CD8-positive, alpha-beta T cell (primary cell): ENCODE measurements at places on chromosomes 6 and 20.

DNA sequence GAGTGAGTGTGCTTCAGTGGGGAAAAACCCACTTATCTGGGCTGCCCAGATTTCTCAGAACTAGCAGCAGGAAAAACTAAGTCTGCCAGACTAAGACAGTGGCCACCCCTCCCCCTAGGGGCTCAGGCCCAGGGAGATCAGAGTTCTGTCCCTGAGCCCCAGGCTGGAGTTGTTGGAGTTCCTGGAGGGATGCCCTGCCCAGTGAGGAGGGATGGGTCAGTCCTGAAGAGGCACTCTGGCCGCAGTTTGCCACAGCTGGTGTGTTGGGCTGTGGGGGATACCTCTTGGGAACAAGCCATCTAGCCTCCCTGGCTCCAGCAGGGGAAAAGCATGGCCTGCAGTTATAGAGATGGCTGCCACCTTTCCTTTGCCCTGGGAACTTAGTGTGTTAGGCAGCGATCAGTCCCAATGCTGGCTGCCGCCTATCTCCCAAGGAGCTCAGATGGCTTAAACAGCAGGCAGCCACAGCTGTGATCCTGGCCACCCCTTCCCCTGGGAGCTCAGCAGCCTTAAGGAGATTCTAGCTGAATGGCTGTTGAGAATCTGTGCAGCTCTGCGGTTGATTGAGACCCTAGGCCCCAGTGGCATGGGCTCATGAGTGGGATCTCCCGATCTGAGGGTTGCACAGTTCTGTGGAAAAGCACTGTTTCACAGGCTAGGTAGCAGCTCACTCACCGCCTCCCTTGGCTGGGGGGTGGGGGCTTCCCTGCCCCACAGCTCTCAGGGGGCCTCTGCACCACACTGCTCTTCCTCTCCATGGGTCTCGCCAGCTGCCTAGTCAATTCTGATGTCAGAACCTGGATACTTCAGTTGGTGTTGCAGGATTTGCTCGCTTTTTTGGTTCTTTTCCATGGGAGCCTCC is 13.2 kb downstream of the SIRPG start:
- no peak for DNase-seq

DNA sequence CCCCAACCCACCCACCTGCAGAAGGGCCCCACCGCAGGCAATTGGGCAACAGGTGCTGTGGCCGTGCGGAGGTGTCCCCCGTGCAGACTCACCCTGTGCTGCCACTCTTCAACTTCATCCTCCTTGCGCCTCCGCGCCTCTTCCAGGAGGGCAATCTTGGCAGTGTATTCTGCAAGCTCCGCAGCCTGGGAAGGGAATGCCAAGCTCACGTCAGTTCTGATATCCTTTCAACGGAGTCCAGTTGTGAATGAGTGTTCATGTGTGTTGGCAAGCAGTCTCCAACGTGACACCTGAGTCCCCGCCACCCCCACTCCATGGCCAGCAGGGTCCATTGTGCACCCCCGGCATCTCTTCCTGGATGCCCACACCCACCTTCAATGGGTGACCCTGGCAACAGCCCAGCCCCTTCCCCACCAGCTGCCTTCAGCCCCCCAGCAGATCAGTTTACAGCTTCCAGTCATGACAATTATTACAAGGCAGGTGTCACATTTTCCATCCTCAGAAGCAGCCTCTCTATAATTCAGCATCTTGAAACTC is 49.9 kb downstream of the EZR start:
- no peak for DNase-seq

DNA sequence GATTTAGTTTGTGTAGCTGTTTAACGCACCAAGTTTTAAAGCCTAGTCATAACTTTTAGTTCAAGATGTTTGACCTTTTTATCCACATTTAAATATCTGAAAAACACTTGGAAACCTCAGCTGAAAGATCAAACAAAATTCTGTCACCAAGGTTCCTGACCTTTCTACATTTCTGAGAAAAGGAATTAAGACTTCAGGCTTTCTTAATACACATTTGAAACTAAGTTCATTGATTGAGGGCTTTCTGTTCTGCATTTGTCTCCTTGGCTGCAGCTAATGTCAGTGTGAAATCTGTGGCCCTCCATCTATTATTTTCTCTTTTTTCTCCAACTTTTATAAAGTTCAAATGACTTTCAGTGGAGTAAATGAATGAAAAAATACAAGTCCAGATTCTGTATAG is 22.7 kb upstream of the FBXL4 start:
- DNase-seq, result no peak

- no peak for DNase-seq
Observed at GRCh38 chr6:102085257-102085656, 691.7 kb downstream of the GRIK2 start.

- DNase-seq, result no peak
Observed at GRCh38 chr20:37538003-37538402, 10.3 kb upstream of the BLCAP start.

GRCh38 chr6:15292721-15293302 is 46.9 kb downstream of the JARID2 start:
- DNase-seq, result no peak

DNA sequence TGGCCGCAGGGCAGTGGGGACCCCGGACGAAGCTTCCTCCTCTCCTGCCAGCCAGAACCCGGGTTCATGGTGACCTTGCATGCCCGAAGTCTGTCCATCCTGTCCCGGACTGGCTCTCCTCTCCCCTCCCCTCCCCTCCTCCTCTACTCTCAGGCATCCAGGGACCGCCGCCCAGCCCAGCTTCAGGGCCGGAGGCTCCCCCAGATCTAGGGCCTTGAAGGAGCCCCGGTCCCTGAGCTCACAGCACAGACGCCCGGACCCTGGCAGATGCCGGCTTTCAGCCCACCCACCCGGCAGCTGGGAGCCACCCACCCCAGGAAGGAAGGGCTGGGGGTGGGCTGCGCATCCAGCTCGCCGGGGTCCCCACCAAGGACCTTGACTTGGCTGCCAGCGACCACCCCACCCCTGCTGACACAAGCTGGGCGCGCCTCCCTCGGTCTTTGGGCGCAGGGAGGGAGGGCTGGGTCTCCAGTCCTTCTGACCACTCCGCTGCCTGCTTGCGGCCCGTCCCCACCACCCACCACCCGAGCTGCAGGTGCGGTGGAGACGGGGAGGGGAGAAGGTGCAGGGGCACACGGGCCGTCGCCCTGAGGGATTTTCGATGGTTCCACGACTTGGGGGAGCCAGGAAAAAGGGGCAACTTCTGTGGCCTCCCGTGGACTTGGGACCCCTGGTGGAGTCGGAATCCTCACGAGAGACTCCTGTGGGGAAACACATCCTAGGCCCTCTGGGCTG is 5.8 kb upstream of the ABHD16B start:
- no peak for DNase-seq

- DNase-seq, result no peak
Observed at GRCh38 chr6:4506223-4506622, 270.0 kb upstream of the CDYL start.

- DNase-seq, result no peak
Observed at GRCh38 chr20:23629017-23629541, 8.7 kb downstream of the CST3 start.

DNA sequence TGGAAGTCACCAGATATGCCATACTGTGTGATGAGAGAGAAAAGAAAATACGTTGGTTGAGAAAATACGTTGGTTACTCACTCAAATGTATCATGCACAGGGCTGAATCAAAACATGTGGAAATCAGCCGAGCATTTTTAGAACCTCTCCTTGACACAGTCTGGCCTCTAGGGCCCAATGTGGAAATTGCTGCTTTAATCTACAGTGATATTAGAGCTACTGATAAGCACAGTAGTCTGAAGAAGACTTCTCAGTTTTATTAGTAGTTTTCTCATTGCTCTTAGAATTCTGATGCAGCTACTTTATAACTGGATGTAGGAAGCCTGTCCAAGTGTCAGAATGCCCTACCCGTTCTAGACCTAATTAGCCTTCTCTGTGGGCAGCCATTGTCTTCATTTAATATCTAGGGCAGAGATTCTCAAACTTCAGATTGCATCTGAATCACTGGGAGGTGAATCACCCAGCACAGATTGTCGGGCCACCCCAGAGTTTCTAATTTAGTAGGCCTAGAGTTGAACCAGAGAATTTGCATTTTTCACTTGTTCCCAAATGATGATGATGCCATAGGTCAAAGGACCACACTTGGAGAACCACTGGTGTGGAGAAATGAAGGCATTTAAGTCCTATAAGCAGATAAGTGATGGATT is 229.1 kb downstream of the PLCB1 start:
- no peak for DNase-seq

DNA sequence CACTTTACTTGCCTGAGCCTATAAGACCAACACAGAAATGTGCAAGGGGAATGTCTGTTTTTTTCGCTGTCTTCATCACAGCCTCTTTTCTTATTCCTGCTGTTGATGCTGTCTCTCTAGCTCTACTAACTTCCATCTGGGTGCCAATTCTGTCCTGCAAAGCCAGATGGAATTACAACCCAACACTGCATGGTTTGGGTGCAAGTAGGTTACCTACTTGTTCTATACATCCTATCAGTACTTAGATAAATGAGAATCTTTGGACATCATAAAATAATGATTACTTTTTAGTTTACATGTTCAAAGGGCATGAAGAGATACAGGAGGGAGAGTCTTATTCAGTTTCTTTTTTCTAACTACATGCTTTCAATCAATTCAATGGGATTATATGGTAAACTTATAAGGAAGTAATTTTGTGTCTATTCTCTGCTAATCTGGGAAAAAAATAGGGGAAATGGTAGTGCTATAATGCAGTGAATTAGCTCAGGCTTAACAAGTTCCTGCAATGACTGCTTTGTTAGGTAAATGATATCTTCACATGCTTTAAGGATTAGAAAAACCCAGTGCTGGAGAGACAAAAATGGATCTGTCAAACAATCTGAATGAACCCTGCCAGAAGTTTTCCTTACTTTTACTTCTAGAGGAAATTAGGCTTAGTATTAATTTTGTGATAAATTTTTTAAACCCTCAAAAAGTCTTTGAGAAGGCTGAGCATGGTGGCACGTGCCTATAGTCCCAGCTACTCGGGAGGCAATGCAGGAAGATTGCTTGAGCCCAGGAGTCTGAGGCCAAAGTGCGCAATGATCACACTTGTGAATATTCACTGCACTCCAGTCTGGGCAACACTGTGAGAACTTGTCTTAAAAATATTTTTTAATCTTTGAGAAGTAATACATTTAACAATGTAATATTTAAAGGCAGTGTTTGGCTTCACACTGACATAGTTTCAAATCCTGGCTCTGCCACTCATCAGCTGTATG is 86.5 kb upstream of the E2F3 start:
- no peak for DNase-seq

DNA sequence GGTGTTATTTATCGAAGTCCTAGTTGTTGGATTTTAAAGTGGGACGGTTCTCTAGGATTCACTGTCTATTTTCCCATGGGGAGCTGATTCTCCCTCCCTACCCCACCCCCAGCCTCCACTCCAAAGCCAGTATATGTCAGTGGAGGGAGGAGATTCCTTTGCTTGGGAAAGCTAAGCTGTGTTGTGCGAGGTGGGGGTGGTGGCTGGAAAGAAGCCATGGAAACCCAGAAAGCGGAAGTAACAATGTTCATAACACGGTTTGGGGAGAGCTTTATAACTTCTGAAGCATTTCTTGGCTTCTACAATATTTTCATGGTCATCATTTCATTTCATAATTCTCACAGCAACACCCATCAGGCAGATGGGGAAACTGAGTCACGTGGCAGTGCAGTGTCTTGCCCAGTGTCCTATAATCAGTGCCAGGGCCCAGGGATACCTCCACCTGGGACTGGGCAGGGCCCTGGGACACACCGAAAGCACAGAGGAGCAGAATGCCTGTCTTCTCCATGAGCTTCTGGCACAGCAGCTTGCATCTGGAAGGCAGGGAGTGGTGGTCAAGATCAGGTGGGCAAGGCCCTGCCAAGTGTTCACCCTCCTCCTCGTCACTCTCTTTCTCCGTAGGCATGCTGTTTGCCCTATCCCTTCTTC is 4.5 kb downstream of the SUN5 start:
- no peak for DNase-seq

DNA sequence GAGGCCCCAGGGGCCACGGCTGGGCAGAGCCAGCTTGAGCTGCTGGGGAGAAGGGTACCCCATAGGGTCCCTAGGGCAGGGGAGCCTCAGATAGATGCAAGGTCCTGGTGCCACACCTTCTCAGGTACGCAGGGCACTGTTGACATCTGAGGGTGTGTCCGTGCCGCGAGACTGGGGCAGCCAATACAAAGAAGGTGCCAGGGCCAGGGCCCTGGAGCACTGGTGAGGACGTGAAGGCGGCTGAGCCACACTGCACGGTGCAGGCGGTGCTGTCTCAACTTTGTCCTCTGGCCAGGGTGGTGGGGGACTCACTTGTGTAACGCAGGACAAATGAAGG is 649 bp upstream of the LRRC73 start:
- DNase-seq, result no peak

GRCh38 chr6:67165606-67166005 is 1458.6 kb upstream of the EYS start:
- DNase-seq, result no peak

DNA sequence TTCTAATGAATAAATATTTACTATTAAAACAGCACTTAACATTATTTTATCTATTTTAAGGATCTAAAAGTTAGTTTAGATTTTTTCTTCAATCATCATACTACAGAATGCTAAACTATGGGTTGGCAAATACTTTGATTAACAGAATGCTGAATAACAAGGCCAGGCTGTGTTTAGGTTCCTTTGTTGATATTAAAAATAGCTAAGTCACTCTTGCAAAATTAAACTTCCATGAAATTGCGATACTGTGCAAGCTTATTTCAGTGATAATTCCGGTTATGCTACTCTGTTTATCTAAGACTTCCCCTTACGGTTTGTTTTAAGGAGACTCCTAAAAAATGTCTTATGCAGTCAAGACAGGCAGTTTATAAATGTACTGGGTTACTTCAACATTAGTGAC is 2.8 kb downstream of the RNF24 start:
- no peak for DNase-seq

DNA sequence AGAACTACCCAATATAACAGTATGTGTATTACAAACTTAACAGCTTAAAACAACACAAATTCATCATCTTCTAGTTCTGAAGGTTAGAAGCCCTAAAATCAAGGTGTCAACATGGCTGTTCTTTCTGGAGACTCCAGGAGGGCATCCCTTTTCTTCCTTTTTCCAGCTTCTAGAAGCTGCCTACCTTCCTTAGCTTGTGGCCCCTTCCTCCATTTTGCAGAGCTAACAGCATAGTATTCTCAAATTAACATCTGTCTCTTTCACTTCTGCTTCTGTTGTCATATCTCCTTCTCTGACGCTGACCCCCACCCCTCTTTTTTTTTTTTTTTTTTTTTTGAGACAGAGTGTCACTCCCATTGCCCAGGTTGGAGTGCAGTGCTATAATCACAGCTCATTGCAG is 52.8 kb upstream of the AKIRIN2 start:
- no peak for DNase-seq

- DNase-seq, result no peak
Observed at GRCh38 chr6:135002229-135002844, 52.3 kb downstream of the HBS1L start.

GRCh38 chr6:47679322-47679906 is 19.0 kb upstream of the ADGRF4 start:
- DNase-seq, result no peak

DNA sequence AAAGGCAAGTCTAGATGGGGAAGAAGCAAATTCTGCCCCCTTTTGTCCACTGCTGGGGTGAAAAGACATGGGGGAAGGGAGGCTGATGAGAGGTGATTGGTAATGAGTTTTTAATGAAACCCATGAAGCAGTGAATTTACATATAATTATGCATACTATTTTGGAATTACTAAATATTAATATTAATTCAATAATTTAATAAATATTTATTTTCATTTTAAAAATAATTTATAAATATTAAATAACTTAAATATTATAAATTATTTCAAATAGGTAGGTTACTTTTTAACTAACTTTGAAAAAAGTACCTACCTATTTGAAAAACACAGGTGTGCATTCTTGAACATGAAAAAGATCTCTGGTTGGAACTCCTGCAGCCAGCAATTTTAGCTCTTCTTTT is 138.1 kb upstream of the GPR6 start:
- DNase-seq, result no peak
